ENCODE measurements at places on chromosomes 6 and 20. TPM values are rescaled to one million over a fixed set of nuclear protein-coding genes. Genes with fewer than 3 reads are reported as not detected.

DNA sequence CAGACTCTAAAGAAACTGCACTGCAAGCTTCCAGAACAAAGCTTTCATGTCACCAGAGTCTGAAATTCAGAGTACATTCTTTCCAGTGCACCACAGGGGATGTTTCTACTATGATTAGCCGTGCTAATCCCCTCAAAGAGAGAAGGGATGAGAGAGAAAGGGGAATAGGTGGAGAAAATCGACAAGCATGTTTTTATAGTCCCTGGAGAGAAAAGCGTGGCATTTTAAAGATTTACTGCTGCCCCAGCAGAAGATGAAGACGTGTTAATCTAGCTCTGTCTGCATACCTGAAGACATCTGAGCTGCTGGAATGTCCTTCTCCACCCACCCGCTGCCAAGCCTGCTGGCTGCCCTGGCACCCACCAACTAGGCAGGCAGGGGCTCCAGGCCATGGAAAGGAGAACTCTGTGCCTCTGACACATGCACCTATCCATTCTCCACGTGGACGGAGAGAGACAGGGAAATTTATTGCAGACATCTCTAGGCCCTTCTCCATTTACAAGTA lies 4.1 kb downstream of the MYLK4 start:
- DNase-seq = no peak

DNA sequence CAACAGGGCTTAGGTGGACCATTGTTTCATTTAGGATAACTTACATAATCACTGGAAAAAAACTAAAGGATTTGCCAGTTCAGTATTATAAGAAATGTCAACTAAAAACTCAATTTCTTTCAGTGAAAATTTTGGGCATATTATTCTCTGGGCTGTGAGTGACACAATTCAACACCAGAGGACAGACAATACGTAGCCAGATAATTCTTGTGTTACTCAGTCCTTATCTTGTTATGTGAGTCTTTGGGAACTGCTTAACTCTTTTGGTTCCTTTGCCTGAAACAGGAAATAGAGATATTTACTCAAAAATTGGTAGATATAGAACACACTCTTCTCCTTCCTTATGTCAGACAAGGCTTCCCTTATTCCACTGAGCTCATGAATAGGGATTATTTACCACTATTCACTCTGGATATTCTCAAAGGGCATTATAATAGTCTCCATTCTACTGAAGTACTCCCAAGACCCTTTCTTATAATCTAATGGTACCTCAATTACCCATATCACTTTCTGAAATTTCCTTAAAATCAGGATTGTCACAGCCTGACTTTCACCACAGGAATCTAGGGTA lies 4.9 kb upstream of the BEND6 start:
- DNase-seq = no peak

- no peak for DNase-seq
These were observed 68.0 kb downstream of the FKBP5 start for GRCh38 chr6:35620706-35621105.

The HLA-DQA2 gene
- not detected for total RNA-seq

The PTK6 gene
- 0.61 TPM for total RNA-seq

DNA sequence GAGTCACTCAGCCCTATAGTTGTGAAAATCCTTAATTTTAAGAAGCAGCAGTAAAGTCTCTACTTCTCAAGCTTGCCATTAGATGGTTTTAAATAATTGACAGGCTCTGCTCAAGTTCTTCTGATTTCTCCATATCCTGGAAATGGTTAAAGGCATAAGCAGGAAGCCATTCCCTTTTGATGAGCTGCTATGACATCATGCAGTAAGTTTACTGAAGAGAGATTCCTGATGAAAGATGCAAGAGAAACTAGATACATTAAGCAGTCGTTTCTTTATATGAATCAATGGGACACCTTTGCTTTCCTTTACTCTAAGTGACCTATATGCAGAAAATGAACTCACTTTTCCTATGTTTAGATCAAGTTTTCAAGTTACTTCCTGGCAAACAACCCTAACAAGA lies 9.8 kb downstream of the POPDC3 start:
- no peak for DNase-seq

DNA sequence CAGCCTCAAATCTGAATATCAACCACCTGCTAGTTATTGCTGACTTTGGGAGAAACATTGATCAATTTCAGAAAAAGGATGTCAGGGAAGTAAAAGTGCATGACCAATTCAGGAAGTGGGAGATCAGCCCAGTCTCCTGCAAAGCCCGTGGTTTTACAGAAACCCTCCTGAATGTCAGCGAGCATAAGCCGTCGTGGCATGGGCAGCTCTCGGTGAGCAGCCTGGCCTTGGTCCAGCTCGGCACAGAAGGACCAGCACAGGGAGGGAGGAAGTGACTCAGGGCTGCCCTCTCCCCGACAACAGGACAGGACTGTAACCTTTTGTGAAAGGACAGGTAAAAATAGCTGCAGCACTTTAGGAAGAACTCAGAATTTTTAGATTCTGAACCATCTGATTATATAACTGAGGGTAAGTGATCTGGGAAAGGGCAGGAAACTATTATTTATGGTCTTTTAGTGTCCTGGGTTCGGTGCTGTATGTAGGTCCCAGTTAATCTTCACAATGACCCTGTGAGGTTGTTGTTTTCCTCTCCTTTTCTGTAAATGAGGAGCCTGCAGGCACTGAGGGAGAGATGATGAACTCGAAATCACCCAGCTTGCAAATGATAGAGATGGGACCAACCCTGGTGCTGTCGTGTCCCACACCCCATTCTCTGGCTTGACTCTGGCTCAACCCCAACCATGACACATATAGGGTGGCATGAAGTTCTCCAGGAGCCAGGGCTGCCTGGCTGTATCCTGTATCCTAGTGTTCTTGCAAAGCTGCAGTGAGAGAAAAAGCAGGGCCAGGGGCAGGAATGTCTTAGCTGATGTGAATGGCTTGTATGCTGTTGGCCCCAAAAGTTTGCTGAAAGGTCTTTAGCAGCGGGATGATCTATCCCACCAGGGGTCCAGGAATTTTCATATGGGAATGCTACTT lies 37.6 kb downstream of the NRN1 start:
- peak; percentile 79 for DNase-seq

- DNase-seq = no peak
These were observed 19.2 kb downstream of the KLHL32 start for GRCh38 chr6:96943555-96944215.

The PRPH2 gene
- total RNA-seq = 1.8 TPM

DNA sequence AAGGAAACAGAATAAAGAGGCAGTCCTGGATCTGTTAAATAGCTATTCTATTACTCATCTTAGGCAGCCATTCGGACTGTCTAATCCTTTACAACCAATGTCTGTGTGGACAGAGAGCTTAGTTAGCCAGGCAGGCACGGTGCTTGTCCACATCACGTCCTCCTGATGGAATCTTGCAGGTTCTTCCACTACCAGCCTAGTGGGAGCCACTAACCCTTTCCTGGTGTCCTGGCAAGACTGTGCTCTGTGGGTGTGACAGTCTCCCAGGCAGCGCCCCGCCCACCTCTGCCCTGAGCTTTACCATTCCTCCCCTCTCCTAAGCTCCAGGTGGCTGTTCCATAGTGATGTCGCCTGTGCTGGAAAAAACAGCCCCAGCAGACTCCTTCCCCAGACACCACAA lies 78.3 kb upstream of the CLDN20 start:
- no peak for DNase-seq

The NRSN1 gene
- total RNA-seq = not detected

DNA sequence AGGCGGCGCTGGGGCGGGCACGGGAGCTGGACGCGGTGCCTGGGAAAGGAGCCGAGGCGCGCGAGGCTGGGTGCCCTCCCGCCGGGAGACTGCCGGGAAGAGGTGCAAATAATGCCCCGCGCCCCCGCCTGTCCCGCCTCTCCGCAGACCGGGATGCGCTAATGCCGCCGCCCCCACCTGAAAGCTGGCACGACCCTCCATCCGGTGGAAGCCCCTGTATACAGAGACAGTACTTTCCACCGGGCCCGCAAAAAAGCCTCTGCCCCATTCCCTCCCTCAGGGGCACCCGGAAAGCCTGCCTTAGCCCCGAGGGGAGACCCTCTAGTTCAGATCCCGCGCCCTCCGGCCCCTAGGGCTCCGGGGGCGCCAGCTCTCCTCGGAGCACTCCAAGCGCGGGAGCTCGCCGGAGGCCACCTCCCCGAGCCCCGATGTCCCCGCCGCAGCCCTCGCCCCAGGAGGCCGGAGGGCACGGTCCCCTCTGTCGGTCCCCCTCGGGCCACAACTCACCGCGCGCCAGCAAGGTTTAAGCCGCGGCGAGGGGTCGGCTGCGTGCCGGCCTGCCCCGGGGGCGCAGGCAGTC lies 1.2 kb downstream of the GRM4 start:
- no peak for DNase-seq

- no peak for DNase-seq
These were observed 214.8 kb upstream of the MOCS1 start for GRCh38 chr6:40148882-40149573.

GRCh38 chr20:63568986-63569949 lies 4.8 kb downstream of the HELZ2 start:
- DNase-seq = no peak

DNA sequence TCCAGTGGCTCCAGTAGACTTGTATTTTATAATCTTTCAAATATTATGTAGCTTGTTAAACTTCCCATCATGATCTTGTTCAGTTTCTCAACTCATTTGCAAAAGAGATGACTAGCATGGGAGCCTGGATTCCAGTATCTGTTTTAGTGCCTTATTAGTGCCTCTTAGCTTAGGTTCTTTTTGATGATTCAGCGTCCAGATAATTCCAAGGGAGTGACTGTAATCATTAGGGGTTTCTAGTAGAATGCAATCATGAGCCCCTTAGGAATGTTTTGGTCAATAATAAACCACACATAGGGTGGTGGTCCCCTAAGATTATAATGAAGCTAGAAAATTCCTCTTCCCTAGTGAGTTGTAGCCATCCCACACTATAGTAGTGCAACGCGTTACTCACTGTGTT lies 7.0 kb downstream of the CD2AP start:
- no peak for DNase-seq

- DNase-seq = peak; percentile 85
These were observed 659 bp downstream of the CEP85L start for GRCh38 chr6:118650582-118651281.

GRCh38 chr20:13665709-13666395 lies 27.1 kb upstream of the TASP1 start:
- no peak for DNase-seq

DNA sequence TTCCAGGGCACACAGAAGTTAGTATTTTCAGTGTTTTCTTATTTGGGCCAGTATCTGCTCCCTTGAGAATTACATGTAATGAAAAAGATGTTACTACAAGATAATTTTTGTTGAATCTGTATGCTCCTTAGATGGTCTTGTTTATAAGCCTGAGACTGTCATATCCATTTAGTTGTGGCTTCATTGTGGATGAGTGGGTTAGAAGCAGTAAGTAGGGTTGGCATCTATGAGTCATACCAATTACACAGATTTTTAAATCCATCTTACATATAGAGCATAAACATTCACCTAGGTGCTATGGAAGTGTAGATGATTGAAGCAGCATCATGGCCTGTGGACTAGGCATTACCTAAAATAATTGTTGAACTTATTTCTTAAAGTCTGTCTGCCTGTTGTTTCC lies 13.5 kb upstream of the BAG2 start:
- DNase-seq = no peak

GRCh38 chr6:138518054-138518453 lies 18.8 kb upstream of the NHSL1 start:
- no peak for DNase-seq

- DNase-seq = no peak
These were observed 81.6 kb upstream of the PREP start for GRCh38 chr6:105484238-105485161.

GRCh38 chr6:30893666-30894065 lies 9.3 kb downstream of the DDR1 start:
- no peak for DNase-seq

Measured in pancreas (tissue), 10 donors.